Type B pancreatic cell (in vitro differentiated cells): ENCODE measurements at places on chromosomes 7 and 10. TPM values are rescaled to one million over a fixed set of nuclear protein-coding genes. Genes with fewer than 3 reads are reported as not detected.

The RHBDD2 gene
- 73.5 and 75.1 TPM in 2 replicates for total RNA-seq

The SLK gene
- total RNA-seq, result 61.6 and 134 TPM in 2 replicates

The WNT16 gene
- total RNA-seq, result 0.64 and 1.1 TPM in 2 replicates

The OR6B1 gene
- total RNA-seq, result not detected in 2 replicates

The CYP26A1 gene
- 1.1 and 4.2 TPM in 2 replicates for total RNA-seq

DNA sequence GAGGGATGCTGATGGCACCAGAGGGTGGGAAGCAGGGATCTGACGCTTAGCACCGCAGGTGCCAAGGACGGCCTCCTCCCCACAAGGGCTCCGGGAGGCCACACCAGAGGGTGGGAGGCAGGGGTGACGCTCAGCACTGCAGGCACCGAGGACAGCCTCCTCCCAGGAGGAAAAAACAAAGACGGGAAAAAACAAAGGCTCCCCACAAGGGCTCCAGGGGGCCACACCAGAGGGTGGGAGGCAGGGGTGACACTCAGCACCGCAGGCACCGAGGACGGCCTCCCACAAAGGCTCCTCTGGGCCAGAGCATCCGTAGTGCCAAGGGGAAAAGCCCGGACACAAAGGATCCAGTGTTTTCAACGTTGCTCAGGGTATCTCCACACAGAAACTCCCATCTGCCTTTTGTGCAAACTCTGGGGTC lies 25.6 kb downstream of the DIP2C start:
- H3K4me1 ChIP-seq, result peaks cover 42% of the 10 kb centered on the region
- H3K27me3 ChIP-seq, result no peaks in the 10 kb centered on the region
- no peaks in the 10 kb centered on the region for H3K36me3 ChIP-seq
- H3K4me3 ChIP-seq, result no peak overlapping the region

GRCh38 chr7:99099499-99100077 lies 44.3 kb downstream of the SMURF1 start:
- peak overlapping the region; percentile 37 for H3K4me3 ChIP-seq
- H3K4me1 ChIP-seq, result peaks cover 26% of the 10 kb centered on the region
- no peak for DNase-seq
- H3K36me3 ChIP-seq, result peaks cover 18% of the 10 kb centered on the region

DNA sequence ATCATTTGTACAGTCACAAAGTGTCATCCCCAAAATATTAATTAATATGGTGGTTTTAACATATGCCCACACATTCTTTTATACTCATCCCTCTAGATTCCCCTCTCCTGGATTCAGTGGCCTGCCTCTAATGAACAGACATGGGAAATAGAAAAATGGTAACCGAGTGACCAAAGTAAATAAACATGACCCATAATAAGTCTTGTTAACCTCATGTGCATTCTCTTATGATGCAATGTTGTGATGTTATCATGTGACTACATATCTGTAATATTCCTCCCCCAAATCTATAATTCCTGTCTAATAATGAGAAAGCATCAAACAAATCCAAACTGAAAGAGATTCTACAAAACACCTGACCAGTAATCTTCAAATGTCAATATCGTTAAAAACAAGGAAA lies 164.5 kb upstream of the PRSS1 start:
- H3K4me3 ChIP-seq, result no peak overlapping the region
- H3K27me3 ChIP-seq, result no peaks in the 10 kb centered on the region
- DNase-seq, result no peak
- H3K36me3 ChIP-seq, result no peaks in the 10 kb centered on the region
- no peak overlapping the region for H3K27ac ChIP-seq

- H3K27ac ChIP-seq, result no peak overlapping the region
- H3K4me1 ChIP-seq, result no peaks in the 10 kb centered on the region
- no peak overlapping the region for H3K4me3 ChIP-seq
- no peaks in the 10 kb centered on the region for H3K27me3 ChIP-seq
These were observed 29.9 kb upstream of the HBP1 start for GRCh38 chr7:107138696-107139420.
